Calu3 (cell line): ENCODE measurements at places on chromosomes 7 and 10. TPM values are rescaled to one million over a fixed set of nuclear protein-coding genes. Genes with fewer than 3 reads are reported as not detected.

DNA sequence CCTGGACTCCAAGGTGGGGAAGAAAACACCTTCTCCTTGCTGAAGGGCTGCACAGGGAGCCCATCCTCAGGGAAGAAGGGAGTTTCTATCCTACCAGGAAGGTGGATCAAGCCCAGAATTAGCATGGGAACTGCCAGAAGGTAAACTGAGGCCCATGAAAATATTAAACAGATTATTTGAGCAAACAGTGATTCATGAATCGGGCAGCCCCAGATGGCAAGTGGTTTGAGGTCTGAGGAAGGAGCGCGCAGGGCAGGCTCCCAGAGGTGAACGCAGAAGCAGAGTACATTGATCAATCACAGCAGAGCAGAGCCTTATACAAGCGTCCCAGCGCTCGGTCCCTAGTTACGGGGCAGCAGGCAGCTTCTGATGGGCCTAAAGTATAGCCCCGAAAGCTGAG is 35.8 kb upstream of the PROSER2 start:
- DNase-seq: no peak

NOLC1 gene
- 78.4 and 93.3 TPM in 2 replicates for total RNA-seq

DNA sequence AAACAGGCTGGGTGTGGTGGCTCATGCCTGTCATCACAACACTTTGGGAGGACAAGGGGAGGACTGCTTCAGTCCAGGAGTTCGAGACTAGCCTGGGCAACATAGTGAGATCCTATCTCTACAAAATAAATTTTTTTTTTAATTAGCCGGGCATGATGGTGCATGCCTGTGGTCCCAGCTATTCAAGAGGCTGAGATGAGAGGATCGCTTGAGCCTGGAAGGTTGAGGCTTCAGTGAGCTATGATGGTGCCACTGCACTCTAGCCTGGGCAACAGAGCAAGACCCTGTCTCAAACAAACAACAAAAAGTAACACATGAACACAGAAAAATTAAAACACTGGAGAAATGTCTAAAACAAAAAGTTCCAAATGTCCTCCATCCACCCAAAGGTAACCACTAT is 22.9 kb downstream of the PIK3AP1 start:
- no peak for DNase-seq

DNA sequence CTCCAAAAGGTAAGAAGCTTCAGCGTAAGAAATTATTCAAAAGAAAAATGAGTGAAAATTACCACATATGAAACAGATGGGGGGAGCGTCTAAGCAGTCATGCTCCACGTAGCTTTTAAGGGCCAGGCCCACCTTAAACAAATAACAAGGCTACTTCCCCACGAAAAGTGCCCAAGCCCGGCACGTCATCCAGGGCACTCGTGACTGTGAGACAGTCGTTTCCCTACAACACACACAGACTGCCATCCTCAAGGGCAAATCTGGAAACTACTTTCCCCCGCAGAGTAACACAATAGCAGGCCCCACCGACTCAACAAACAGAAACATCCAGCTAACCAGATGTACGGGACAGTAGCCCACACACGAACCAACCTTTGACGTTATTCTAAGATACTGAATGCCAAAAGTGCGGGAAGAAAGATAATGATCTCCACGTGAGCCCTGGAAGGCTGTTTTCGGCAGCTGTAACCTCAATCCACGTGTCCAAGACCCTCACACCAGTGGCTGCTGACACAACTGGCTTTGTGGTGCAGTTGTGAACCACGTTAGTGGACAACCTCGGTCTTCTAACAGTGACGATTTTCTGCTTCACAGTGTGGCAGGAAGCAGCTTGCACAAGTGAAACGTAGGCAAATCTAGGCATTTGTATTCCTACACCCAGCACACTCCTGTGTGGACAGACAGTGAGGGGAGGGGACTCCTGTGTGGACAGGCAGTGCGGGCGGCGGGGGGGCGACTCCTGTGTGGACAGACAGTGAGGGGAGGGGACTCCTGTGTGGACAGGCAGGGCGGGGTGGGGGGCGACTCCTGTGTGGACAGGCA is 251.7 kb downstream of the ZMYND11 start:
- no peak for DNase-seq

DNA sequence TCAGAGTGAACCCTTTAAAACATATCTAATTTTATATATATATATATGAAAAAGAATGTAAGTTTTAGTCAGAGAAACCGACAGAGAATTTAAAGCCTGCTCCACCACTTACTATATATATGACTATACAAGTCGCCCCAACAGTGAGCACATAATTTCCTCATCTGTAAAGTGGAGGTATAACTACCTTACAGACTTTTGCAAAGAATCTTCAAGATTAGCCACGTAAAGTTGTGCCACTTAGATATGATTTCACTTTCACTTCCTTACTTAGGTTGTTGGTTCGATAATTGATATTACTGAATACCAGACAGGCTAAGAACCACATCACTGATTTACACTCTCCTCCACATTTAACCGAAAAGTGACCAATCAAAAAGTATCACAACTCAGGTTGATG is 94.7 kb downstream of the PDE1C start:
- no peak for DNase-seq

DNA sequence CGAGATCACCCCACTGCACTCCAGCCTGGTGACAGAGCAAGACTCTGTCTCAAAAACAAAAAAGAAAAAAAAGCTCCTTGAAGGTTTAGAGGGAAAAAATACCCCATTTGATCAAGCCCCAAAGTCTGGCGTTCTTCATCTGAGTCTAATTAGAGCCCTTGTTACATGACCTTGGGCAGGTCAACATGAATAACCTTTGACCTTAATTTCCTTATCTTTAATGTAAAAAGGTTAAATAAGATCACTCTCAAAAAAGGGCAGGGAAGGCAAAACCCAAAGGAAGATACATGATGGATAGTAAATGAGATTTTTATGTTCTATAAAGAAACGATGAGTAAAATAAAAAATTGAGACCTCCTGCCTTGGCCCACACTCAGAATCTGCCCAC is 40.3 kb downstream of the SLC37A3 start:
- DNase-seq: no peak

OTUD1 gene
- 8.0 and 10.4 TPM in 2 replicates for total RNA-seq

CELF2 gene
- total RNA-seq: not detected in 2 replicates

GRCh38 chr7:103637726-103638125 is 191.7 kb upstream of the SLC26A5 start:
- DNase-seq: no peak

- DNase-seq: no peak
These were observed 921.4 kb upstream of the CELF2 start for GRCh38 chr10:10096296-10096695.

DNA sequence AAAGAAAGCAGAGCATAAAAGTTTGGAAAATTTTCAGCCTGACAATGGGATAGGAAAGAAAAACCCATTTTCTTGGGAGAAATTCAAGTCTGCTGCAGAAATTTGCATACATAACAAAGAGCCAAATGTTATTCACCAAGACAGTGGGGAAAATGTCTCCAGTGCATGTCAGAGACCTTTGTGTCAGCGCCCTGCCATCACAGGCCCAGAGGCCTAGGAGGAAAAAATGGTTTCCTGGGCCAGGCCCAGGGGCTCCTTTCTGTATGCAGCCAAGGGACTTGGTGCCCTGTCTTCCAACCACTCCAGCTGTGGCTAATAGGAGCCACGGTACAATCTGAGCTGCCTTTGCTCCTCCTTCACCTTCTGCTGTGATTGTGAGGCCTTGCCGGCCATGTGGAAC is 189.1 kb upstream of the PITRM1 start:
- no peak for DNase-seq

POM121L12 gene
- not detected in 2 replicates for total RNA-seq

GRCh38 chr7:128867241-128867640 is 4.6 kb downstream of the ATP6V1F start:
- DNase-seq: no peak

- DNase-seq: peak; percentile 50
These were observed 161.6 kb upstream of the PRSS1 start for GRCh38 chr7:142587578-142588191.

- DNase-seq: no peak
These were observed 28.6 kb upstream of the NDST2 start for GRCh38 chr10:73840056-73840402.

GRCh38 chr10:74589226-74589673 is 237.2 kb upstream of the KAT6B start:
- no peak for DNase-seq

DNA sequence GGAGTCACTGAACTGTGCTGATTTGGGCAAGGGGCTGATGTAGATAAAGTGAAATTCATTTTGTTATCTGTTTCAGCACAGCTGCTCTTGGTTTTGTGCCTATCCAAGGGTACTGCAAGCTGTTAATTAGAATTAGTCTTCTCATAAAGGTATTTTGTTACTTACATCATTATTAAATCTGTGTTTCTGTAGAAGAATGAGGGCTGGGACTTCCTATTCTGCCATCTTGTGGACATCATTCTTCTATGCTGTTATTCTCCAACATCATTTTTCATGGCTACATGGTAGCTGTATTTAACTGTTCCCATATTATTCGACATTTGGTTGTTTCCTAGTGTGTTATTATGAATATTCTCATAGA is 76.2 kb upstream of the CCDC71L start:
- peak; percentile 4 for DNase-seq

FGFR2 gene
- 53.6 and 57.9 TPM in 2 replicates for total RNA-seq

LRGUK gene
- 0.52 and 0.56 TPM in 2 replicates for total RNA-seq
